ENCODE measurements at places on chromosomes 16 and 17.

- no peak for DNase-seq
Measured at GRCh38 chr16:12688951-12689850, 114.5 kb downstream of the CPPED1 start.

DNA sequence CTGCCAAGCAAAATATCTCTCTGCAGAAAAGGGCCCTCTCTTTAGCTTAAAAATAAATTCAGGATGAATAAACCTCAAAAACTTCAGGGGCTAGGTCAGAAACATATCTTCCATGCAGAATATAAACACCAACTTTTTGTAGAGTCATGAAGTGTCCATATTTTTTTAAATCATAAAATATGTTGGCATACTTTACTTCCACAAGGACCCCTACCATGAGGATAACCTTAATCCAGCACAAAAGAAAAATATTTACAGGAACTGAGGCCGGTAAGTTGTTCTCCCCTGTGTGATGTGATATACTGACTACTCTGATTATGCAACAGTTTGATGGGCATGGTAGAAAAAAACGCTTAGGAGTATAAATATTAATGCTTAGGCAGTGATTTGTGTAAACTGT is 264.8 kb upstream of the CDH11 start:
- no peak for DNase-seq

DNA sequence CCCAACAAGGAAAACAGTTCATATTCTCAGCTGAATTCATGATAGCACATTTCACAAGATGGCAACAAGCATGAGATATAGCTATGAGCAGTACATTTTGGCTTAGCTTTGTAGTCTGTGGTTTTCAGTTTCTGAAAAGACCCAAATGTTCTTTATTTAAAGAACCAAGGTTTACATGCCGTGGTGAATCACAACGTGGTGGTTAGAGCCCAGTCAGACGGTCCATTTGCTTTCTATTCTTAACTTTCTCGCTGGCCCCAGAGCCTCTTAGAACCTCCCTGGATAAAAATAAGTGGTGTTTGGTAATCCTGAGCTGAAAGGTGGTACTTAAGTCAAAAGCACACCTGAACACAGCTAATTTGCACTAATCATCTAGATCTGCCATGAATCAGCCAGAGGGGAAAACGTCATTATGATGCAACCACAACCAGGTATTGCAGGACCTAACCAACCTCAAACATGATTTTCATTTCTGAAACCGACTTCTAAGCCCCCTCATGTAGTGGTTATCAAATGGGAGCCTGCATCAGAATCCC is 18.6 kb upstream of the HAPSTR1 start:
- DNase-seq = no peak

GRCh38 chr17:57888311-57889216 is 38.7 kb upstream of the MRPS23 start:
- no peak for DNase-seq

DNA sequence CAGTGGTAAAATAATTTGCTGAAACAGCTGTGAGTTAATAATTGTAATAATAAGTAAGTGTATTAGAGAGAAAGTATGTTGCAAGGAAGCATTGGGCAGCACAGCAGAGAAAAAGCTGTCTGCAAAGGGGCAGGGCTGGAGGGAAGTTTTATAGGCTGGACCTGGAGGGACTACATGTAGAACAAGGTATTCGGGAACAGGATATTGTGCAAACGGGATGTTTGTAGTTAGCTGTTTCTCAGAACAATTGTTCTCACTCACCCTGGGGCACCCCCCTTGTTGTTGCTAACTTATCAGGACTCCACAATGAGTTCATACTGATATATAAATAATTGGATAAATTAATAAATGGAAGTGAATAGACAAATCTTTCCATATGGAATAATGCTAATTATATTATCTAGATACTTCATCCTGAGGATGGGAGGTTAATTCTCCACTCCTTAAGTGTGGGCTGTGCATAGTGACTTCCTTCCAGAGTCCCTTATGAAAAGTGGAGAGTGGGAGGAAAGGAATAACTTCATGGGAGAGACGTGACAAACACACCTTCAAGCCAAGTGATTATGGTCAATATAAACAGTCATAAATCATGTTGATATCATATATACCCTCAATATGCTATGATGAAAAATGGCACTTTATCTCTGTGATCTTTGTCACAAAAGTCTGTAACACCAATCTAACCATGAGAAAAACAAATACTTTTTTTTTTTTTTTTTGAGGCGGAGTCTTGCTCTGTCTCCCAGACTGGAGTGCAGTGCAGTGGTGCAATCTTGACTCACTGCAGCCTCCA is 85.4 kb downstream of the PPM1E start:
- no peak for DNase-seq

GRCh38 chr16:87845213-87845612 is 24.1 kb downstream of the SLC7A5 start:
- no peak for DNase-seq

GRCh38 chr16:59296888-59297287 is 562.8 kb upstream of the GOT2 start:
- no peak for DNase-seq

- DNase-seq = no peak
Measured at GRCh38 chr16:17382949-17383863, 87.6 kb downstream of the XYLT1 start.

- DNase-seq = no peak
Measured at GRCh38 chr16:87416826-87417527, 24.8 kb downstream of the MAP1LC3B start.
